Hepatic stellate cell (primary cell): ENCODE measurements at places on chromosomes 16 and 17.

GRCh38 chr17:41692722-41693521, 4.2 kb downstream of the EIF1 start:
- no peak for DNase-seq

DNA sequence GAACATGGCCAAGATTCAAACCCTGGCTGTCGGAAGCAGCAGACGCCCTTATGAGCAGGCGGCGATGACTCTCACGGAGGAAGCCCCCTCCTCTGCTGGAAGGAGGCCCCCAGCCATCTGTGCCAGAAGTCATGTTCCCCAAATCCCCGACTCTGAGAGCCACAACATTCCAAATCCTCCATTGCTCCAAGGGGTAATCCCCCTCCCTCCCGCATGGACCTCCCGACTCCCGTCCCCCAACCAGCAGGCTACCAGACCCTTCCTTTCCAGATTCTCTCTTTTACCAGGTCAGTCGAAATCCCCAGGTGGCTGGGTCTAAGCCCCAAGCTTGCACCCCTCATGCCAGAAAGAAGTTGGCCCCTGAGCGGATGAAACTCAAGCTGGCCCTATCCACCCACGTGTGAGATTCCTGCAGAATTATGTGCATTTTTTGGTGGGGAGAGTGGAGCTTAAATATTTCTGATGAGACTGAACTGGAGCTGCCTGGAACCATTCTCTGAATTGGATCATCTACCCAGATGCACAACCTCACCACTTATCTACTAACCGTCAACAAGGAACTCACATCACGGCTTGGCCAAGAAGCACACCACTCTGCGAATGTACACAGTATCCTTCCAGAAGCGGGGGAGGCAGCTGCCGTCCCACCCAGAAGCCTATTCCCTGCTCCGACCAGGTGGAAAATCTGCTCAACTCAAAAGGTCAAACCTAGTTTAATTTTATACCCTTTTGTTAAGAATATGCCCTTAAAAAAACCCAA, 283.5 kb downstream of the C16orf95 start:
- DNase-seq: no peak

DNA sequence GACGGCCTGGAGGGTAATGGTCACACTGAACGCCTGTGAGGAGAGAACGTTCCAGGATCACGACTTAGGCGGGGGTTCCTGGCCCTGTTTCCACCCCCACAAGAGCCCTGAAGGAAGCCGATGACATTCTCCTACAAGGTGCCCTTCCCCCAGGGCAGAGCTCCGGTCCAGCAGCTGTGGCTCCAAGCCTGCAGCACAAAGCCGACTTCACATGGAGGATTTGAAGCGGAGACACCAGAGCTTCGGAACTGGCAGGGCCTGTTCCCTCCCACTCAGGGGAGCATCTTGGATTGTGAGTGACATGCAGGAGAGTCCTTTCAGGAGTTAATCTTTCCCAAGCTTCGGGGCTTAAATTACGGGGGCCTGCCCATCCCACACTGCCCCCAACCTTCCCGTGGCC, 5.0 kb downstream of the FADS6 start:
- no peak for DNase-seq

DNA sequence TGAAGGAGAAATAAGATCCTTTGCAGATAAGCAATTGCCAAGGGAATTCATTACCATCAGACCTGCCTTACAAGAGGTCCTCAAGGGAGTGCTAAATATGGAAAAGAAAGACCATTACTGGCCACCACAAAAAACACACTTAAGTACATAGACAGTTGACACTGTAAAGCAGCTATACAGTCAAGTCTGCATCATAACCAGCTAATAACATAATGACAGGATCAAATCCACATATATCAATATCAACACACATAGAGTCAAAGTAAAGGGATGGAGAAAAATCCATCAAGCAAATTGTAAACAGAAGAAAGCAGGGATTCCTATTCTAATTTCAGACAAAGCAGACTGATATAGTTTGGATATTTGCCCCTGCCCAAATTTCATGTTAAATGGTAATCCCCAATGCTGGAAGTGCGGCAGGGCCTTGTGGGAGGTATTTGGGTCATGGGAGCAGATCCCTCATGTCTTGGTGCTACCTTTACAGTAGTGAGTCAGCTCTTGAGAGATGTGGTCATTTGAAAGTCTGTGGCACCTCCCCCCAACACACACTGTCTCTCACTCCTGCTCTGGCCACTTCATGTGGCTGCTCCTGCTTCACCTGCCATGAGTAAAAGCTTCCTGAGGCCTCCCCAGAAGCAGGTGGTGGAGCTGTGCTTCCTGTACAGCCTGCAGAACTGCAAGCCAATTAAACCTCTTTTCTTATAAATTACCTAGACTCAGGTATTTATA, 32.8 kb downstream of the TANC2 start:
- no peak for DNase-seq

DNA sequence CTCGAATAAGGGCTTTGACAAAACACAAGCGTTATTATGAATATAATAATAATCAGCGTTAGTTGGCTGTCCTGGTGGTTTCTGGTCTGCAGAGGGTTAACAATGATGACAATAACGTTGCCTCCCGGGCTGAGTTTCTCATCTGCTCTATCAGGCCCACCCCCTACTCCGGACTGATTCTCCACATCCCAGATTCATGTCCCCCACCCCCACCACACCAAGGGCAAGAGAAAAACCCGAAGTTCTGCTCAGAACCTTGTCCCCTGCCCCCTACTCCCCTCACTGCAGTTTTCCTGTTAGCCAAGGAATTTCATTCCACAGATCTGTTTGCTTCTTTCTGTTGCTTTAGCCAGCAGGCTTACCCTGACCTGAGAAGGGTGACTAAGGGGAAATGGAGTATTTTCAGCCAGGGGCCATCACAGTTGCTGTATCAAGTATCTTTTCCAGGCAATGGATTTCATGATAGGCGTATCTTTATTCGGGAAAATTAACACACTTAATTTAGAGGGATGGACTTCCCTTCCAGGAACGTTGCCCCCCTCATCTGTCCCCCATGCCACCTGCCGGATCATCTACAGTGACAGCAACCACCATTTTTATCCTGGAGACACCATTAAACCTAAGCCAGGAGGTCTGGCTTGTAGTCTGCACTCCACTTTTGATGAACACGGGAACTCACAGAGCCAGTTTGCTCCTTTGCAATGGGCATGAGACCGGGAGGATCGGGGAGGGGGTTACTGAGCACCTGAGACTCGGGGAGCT, 23.7 kb downstream of the ALOX15 start:
- DNase-seq: no peak

- peak; percentile 61 for DNase-seq
These were observed 491 bp downstream of the IST1 start for GRCh38 chr16:71895679-71896365.

GRCh38 chr17:3658784-3659449, 9.5 kb downstream of the TAX1BP3 start:
- DNase-seq: no peak

GRCh38 chr16:48497932-48498768, 111.8 kb downstream of the N4BP1 start:
- no peak for DNase-seq

DNA sequence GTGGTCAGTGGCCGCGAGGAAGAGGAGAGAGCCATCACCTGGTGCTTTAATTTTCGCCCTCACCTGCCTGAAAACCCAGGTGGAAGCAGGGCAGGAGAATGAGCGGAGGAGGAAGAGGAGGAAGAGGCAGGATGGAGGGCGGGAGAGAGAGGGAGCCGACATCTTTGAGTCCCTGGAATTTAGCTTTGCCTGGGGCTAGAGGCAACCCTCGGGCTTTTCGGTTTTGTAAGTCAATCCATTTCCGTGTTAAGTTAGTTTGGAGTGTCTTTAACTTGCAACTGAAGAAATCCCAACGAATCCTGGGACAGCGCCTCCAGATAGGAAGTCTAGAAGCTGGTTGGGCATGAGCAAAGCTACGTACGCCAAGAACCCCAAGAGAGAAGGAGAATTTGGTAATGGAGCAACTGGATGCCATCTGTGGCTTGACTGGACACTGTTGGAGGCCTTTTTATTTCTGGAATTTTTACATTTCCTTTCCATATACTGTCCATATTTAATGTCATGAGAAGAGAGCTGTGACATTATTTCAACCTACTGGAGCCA, 36.9 kb upstream of the ATP2A3 start:
- no peak for DNase-seq

GRCh38 chr16:1978476-1979120, 2.7 kb downstream of the NOXO1 start:
- no peak for DNase-seq

DNA sequence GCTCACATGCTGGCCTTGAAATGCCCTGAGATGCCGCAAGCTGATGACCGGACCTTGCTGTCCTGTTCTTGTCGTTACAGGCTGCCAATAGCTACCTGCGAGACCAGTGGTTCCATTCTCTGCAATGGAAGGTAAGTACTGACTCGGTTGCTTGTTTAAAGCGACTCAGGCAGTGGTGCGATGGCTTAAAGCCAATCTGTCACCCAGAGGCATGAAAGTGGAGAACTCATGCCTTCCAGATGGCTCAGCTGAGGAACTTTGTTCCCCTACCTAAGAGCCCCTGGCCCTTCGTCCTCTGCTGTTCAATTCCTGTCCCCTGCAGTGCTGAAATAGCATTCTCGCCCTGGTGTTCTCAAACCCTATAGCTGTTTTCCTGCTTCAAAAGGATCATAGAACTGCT, 158.3 kb upstream of the PLCG2 start:
- no peak for DNase-seq

DNA sequence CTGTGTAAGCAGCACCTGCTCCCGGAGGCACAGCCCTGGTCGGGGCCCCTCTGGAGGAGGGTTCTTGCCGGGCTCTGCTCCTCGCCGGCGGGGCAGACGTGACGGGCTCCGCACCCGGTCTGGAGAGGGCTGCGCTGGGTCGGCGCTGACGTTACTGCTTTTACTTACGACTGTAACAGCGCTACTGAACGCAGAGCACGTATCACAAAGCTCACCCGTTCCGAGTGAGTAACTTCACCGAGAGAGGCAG, 1.3 kb upstream of the RAB40C start:
- peak; percentile 66 for DNase-seq

- DNase-seq: no peak
These were observed 51.3 kb downstream of the ADCY9 start for GRCh38 chr16:4064950-4065352.

GRCh38 chr17:58829172-58829637, 73.6 kb downstream of the PPM1E start:
- DNase-seq: no peak

GRCh38 chr17:80095844-80096475, 5.4 kb upstream of the GAA start:
- no peak for DNase-seq

DNA sequence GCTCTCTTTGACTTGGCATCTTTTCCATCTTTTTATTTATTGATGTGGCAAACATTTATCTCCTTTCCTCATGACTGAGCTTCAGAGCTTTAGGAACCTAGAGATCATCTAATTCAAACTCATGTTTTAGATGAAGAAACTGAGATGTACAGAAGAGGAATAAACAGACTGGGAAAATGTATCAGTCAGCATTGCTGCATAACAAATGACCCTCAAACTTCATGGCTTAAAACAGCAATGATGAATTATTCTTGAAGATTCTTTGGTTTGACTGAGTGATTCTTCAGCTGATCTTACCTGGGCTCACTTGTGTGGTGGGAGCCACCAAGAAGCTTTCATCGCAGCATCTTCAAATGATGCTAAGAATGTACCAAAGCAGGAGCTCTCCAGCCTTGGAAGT, 44.0 kb upstream of the IRF8 start:
- no peak for DNase-seq

DNA sequence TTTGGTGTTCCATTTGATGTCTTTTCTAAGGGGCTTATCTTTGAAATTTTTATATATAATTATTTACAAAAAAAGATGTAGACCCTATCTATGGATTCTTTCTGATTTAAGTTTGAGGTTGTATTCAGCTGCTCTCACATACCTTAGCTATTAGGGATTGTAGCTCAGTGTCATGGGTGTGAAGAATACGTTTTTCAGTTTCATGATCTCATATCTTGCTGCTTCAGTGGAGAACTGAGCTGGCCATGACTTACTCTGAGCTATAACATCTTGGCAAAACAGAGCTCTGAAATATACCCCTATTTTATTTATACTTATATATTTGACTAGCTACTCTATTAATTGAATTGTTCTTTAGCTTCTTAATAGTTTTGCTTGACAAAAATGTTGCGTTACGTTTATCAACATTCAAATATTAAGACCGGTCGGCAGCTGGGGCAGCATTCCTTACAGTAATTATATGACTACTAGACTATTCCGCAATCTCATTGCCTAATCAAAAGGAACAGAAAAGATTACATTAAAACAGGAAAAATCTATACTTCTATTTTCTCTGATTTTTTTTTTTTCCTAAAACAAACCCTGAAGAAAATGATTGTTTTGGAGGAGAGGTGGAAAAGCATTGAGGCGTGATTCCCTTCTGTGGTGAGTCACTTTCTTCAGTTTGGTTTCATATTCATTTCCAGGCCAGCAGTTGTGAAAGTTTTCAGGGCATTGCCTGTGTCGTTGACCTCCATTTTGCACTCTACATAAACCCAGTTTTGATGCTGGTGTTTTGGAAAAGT, 24.1 kb upstream of the KRT24 start:
- no peak for DNase-seq

DNA sequence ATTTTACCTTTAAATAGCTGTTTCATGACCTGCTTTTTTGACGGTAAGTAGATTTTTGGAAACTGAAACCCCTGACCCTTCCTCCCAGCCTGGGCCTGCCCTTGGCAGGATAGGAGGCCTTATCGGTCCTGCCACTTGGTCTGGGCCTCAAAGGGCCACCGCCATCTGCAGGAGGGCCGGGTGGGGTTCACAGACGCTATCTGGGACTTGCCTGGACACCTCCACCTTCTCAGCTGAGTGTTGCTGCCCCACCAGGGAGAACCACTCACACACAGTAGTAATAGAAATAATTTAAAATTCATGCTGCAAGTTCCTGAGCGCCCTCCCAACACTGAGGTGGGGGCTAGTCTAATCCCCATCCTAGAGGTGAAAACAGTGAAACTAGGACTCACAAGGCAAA, 4.6 kb upstream of the NPRL3 start:
- DNase-seq: no peak

DNA sequence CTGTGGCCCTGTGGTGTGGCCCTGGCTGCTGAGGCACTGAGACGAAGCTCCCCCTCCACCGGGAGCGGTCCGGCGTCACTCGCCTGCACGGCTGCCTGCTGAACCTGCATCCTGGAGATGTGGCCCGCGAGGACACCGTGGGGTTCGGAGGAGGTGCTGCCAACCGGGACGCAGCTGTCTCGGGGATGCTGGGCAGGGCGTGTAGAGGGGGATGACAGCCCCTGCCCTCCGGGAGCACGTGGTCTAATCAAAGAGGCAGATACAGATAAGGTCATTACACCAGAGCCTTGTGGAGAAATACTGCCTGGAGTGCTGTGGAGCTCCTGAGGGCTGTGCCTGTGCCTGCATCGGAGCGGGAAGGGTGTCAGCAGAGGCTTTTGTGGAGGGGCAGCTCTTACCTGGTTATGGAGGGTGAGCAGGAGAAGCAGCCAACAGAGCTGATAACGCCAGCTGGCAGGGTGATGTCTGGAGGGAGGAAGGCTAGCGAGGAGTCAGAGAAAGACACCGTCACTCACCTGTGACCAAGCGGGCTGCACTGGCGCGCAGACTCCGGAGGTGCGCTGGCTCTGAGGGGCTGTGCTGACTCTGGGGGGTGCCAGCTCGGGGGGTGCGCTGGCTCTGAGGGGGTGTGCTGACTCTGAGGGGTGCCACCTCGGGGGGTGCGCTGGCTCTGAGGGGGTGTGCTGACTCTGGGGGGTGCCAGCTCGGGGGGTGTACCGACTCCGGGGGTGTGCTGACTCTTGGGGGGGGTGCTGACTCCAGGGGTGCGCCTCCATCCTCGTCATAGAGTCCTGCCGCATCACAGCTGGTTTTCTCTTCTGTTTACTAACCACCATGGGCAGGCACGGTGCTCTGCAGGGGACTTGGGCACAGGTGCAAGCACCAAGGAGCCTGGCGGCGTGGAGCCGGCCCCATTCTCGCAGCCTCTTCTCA, 104.7 kb upstream of the CHMP6 start:
- no peak for DNase-seq
